CD8-positive, alpha-beta memory T cell (primary cell): ENCODE measurements at places on chromosomes 7 and 10.

DNA sequence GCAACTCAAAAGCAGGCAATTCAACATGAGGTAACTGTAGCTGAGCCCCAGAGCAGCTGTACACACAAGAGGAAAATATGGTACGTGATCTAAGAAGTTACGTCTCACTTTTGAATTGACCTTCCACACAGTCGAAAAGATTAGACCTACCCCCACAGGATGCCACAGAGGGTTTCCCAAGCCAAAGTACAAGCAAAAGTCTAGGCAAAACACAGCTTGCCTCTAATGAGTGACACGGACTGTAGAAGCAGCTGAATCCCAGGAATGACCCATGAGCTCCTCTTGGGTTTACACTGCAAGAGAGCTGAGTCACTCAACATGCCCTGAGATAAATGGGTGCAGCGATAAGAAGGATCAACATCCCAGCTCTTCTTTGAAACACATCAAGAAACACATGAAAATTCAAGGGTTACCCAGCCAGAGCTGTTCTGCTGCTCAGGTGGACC, 9.8 kb downstream of the CREB3L2 start:
- DNase-seq = no peak

DNA sequence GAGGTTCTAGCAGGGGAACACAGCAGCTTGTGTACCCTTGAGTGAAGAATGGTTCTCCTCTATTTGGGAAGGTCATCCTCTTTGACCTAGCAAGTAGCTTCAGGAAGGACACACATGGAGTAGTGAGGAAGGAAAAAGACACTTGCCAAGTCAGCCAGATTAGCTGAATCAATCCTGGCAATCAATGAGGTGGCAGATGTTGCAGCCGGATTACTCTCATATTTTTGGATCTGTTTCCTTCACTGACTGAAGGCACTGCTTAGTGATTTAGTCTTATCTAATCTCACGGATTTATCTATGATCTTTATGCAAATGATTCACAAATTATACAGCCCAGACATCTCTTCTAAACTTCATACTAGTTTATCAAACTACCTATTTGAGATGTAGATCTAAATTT, 218.8 kb downstream of the GPR158 start:
- DNase-seq = no peak

DNA sequence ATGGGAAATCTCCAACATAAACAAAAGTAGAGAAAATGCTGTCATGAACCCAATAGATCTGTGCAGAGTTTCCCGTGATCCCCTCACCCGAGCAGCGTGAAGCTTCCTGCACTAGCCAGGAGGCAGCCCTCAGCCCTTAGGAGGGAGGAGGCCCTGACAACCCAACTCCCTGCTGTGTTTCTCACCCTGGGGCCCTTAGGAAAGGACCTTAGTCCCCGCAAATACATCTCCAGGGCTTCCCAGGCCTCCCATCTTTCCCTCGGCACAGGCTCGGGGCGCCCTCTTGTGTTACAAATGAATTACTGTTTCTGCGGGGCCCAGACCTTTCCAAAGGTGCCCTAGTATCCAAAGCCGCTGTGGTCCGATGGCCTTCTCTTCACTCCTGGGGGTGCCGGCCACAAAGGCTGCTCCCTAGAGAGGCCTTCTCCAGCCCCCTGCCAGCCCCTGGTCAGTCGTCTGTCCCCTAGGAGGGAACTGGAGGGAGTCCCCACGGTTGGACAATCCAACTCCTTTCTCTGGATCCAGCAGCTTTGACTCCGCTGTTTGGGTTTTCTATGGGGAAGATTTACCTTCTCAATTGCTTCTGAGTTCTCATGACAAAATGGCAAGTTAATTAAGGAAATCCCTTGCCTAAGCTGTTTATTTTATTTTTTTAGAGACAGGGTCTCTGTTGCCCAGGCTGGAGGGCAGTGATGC, 49.9 kb upstream of the SH2B2 start:
- DNase-seq = no peak

DNA sequence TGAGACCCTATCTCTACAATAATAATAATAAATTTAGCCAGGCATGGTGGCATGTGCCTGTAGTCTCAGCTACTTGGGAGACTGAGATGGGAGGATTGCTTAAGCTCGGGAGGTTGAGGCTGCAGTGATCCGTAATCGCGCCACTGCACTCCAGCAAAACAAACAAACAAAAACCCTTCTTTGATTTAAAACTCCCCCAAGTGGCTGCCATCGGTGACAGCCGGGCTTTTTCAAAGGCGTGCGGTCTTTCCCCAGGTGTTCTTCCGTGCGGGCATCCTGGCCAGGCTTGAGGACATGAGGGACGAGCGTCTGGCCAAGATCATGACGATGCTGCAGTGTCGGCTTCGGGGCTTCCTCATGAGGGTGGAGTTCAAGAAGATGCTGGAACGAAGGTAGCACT, 1.9 kb upstream of the MYH16 start:
- no peak for DNase-seq

- no peak for DNase-seq
Measured at GRCh38 chr10:49129376-49129775, 4.4 kb downstream of the FAM170B start.

DNA sequence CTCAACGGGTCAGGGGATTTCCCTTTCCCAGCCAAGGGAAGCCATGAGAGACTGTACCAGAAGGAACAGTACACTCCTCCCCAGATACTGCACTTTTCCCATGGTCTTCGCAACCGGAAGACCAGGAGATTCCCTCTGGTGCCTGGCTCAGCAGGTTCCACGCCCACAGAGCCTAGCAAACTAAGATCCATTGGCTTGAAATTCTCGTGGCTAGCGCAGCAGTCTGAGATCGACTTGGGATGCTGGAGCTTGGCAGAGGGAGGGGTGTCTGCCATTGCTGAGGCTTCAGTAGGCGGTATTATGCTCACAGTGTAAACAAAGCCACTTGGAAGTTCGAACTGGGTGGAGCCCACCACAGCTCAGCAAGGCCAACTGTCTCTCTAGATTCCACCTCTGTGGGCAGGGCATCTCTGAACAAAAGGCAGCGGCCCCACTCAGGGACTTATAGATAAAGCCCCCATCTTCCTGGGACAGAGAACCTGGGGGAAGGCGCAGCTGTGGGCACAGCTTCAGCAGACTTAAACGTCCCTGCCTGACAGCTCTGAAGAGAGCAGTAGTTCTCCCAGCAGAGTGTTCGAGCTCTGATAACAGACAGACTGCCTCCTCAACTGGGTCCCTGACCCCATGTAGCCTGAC, 29.6 kb downstream of the SLC16A12 start:
- DNase-seq = no peak

GRCh38 chr7:70975754-70976153, 156.2 kb upstream of the GALNT17 start:
- DNase-seq = no peak

DNA sequence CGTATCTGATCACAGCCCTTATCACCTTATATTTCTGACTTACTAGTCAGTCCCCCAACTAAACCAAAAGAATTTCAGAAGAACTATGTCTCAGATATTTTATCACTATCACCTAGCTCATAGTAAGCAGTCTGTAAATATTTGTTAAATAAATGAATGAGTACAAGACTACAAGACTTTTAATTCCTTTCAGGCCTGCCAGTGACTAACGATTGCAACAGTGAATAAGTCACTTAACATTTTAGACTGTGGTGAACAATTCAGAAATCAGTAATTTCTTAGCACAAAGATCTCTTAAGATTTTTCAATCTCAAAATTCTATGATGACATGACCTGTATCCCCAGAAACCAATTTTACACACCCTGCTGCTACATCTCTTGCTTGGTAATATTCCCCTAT, 162.2 kb downstream of the IMMP2L start:
- no peak for DNase-seq

DNA sequence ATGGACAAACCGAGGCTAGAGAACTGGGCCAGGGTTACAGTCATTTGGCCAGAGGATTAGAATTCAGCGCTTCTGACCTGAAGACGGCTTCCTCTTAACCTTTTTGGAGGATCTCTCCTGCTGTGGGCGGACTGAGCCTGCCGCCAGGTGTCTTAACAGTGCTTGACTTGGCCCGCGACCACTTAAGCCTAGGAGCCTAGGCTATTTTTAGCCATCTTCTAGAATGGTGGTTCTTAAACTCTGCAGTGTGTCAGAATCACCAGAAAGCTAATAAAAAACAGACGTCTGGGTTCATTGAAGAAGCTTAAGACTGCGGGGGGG, 722 bp downstream of the MDH2 start:
- no peak for DNase-seq

- no peak for DNase-seq
Measured at GRCh38 chr7:127768241-127768640, 116.2 kb downstream of the SND1 start.

DNA sequence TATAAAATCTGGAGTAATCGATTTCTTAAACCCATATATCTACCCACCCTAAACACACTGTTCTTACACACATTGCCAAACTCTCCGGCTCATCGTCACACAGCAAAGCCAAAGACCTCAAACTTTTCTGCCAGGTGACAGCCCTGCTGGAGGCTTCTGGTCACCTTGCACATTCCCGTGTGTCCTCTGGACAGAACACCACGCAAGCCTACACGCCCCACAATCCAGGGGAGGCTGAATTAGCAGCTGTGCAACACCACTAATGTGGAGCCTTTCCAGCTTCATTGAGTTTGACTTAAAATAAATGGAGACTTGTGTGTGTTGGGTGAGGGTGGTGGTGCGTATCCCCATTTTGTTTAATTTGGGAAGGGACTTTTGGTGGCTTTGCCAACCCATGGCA, 38.4 kb downstream of the KLF6 start:
- no peak for DNase-seq

GRCh38 chr7:46281071-46281470, 360.0 kb upstream of the IGFBP3 start:
- no peak for DNase-seq

- DNase-seq = no peak
Measured at GRCh38 chr7:17384400-17384799, 85.9 kb downstream of the AHR start.

DNA sequence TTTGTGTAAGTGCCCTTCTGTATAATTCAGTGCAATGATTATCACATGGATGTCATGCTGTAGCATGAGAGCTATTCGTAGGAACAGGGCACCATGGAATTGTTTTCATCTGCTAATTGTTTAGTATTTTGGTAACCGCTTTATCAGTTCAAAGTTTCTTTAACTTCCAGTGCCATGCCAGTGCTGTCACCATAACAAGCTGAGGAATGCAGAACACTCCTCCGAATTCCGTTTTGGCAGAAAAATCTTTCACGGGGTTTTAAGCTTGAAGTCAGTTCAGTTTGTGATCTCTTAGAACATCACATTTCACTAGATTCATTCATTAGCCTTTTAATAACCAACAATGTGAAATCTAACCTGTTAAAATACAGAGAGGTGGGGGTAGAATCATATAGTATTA, 117.2 kb upstream of the SEMA3C start:
- DNase-seq = no peak

DNA sequence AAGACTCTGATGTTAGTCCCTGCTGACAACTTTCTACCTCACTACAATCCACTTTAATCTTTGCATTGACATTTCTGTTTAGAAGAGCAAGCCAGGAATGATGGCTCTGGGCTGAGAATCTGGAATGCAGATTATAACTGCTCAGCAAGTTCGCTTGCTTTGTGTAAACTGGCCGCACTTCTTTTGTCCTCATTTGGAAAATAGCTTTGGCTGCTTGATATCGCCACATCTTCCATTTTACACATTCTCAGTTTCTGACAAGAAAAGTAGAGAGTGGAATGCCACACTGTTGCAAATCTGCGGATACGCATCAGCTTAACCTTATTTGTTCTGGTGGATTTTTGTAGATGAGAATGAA, 429.8 kb downstream of the KCNMA1 start:
- DNase-seq = no peak

- no peak for DNase-seq
Measured at GRCh38 chr10:112812586-112812985, 137.5 kb upstream of the TCF7L2 start.

- DNase-seq = no peak
Measured at GRCh38 chr7:148856578-148856881, 27.6 kb downstream of the EZH2 start.
